ENCODE measurements at places on chromosomes 5 and 9.

DNA sequence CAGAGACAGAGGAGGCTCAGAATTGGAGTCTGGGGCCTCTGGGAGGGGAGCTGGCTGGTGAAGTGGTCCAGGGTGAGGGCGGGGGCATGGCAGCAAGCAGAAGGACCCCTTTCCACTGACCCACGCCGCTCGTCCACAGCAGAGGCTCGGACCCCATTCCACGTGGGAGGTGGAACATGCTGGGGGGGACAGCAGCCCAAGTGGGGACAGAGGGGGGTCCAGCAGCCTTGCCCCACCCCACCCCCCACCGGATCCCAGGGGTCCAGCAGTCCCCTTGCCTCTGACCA lies 25.4 kb upstream of the NKD2 start:
- DNase-seq = no peak

- no peak for DNase-seq
Measured at GRCh38 chr5:9644630-9645029, 14.5 kb upstream of the TAS2R1 start.

GRCh38 chr9:119526698-119527097 lies 157.5 kb upstream of the BRINP1 start:
- DNase-seq = no peak

- DNase-seq = no peak
Measured at GRCh38 chr5:142114687-142115086, 6.1 kb downstream of the NDFIP1 start.

- no peak for DNase-seq
Measured at GRCh38 chr5:37002176-37002751, 125.7 kb downstream of the NIPBL start.

GRCh38 chr5:78569441-78569840 lies 79.1 kb downstream of the LHFPL2 start:
- DNase-seq = peak; percentile 76

GRCh38 chr9:136203408-136204144 lies 1.4 kb downstream of the LHX3 start:
- DNase-seq = no peak

DNA sequence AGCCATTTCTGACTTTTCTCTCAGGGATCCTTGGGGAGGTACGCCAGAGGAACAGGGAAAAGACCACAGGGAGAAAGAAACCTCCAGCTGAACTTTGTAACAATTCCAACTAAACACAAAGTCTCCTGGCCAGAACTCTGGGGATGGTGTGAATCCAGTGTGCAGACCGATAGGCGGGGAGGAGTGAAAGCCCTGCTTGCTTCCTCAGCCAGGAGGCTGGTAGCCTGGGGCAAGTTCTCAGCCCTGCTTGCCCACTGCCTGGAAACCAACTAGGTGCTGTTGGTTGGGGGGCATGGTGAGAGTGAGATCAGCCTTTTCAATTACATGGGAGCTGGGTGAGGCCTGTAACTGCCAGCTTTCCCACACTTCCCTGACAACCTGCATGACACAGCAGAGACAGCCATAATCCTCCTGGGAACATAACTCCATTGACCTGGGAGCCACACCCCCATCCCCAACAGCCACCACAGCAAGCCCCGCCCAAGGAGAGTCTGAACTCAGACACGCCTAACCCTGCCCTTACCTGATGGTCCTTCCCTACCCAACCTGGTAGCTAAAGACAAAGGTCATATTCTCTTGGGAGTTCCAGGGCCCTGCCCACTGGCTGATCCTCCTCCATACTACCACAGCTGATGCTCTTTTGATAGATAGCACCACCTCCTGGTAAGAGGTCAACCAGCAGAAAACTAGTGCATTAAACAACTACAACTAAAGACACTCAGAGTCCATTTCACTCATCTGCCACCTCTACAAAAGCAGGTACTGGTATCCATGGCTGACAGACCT lies 100.1 kb upstream of the TNFAIP8 start:
- DNase-seq = no peak

- DNase-seq = peak; percentile 54
Measured at GRCh38 chr9:133714606-133715294, 23.4 kb downstream of the SARDH start.

DNA sequence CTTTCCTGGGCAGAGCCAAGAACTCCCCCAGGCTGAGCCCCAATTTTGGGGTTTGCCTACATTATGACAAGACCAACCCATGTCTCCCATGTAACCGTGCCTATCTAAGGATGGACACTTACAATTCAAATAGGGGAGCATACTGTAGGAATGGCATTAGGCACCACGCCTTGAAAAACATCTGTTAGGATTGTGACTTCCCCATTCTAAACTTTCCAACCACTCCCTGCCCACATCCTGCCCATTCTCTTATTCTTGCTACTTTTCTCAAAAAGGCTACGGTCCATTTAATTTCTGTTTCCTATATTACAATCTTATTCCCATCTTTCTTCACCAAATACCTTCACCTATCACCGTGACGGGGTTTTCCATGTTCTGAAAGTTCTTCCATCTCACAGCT lies 99.2 kb downstream of the LPAR1 start:
- DNase-seq = no peak

DNA sequence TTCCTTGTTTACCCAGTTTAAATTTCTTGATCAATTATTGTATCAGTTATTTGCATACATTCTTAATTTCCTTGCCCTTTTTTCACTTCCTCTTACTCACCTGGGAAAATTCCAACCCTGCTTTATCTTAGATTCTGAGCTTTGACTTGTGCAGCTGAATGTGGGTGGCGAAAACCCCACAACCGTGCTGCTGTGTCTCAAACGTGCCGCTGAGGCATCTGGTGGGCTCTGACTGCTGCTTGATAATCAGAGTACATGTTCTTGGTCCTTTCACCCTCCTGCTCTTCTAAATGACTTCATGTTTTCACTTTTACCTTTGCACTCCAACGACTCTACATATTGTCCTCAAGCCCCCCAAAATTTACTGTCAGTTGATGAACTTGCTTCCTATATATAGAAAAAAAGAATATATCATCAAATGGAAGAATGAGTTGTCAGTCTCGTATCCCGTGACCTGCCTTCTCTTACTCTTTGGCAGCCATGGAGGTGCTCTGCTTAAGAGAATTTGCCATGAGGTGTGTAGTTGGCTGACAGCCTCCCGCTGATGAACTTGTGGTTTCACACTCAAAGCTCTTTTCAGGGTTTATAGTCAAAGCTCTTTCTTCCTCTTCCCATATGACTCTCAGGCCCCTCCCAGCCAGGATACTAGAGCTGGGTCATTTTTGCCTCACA lies 14.0 kb upstream of the JAK2 start:
- DNase-seq = no peak

- no peak for DNase-seq
Measured at GRCh38 chr9:71766663-71767062, 1.6 kb downstream of the CEMIP2 start.

- DNase-seq = no peak
Measured at GRCh38 chr5:104146652-104147051, 584.1 kb upstream of the NUDT12 start.

DNA sequence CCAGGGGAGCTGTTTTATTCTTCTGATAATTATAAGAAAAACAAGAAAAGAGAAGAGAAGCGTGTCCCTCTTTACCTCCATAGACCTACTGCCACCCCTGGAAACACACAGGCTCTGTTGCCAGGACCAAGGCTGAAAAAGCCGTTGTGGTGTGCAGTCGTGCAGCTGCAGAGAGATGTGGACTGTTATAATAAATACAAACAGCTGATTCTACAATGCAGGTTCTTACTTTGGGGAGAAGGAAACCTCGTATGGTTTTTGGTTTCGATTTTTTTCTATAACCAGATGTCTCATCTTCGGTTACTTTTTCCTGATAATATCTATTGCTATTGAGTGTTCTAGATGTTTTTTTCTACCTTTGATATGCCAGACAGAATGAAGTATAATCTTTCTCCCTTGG lies 28.1 kb downstream of the FYB1 start:
- no peak for DNase-seq

GRCh38 chr9:21682381-21682780 lies 120.1 kb upstream of the MTAP start:
- DNase-seq = no peak

- peak; percentile 73 for DNase-seq
Measured at GRCh38 chr9:131762356-131762932, 22.6 kb upstream of the RAPGEF1 start.

GRCh38 chr5:125411744-125412560 lies 665.5 kb upstream of the ZNF608 start:
- DNase-seq = peak; percentile 45

GRCh38 chr9:2157277-2158110 lies 142.3 kb downstream of the SMARCA2 start:
- DNase-seq = peak; percentile 51

DNA sequence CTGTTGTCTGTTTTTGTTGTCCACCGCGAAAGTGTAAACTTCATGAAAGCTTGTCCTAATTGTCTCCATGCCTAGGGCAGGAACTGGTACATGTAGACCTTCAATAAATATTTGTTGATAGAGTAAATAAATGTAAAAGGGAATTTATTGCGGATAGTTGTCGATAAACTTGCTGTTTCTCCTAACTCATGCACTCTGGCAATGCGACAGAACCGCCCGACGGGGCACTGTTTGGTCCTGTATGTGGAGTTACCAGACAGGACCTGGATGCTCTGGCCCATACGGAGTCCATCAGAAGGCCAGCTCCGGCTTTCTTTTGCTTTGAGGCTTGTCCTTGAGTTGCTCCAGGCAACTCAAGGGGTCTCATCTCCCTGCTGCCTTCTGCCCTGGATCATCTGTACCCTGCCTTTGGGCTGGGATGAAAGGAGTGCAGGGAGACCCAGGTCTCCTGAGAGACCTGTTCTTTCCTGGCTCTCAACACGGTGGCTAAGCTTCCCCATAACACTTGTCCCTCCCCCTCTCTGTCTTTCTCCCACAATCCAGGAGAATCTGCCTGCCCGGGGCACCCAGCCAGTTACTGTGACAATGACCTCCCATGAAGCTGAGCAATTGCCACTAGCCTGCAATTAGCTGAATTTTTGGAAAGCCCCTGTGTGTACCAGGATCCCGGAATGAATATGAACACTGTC lies 149.5 kb upstream of the PTCH1 start:
- DNase-seq = no peak

- DNase-seq = no peak
Measured at GRCh38 chr9:125763394-125763801, 16.2 kb downstream of the PBX3 start.

Data from right hindlimb (tissue), 1 donor.